ENCODE measurements at places on chromosomes 4 and X. TPM values are rescaled to one million over a fixed set of nuclear protein-coding genes. Genes with fewer than 3 reads are reported as not detected.

- H3K27ac ChIP-seq: no peak overlapping the region
- H3K4me1 ChIP-seq: no peaks in the 10 kb centered on the region
Measured at GRCh38 chr4:95549246-95550114, 707 bp upstream of the UNC5C start.

DNA sequence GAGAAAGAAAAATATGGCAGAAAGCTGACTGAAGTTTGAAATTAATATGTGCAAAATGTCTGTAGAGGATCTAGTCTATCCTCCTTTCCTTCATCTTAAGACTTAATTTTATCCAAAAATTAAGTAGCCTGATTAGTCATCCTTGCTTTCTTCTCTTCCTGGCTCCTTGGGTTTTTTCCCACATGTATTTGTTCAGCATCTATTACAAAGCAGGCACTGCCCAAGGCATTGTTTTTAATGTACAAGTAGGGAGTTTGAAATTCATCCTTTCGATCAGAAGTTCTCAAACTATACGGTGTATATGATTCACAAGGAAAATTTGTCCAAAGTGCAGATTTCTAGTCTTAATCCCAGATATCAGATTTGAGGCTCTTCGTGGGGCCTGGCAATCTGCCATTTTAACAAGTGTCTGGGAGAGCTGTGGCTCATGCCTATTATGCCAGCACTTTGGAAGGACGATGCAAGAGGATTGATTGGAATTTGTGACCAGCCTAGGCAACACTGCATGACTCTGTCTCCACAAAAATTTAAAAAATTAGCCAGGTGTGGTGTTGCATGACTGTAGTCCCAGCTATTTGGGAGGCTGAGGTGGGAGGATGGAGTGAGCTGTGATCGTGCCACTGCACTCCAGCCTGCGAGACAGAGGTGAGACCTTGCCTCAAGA lies 19.4 kb upstream of the YTHDC1 start:
- H3K4me3 ChIP-seq: no peak overlapping the region
- no peaks in the 10 kb centered on the region for H3K36me3 ChIP-seq
- 0 out of 2 replicates have a peak, but pooled peaks cover 5% of the 10 kb centered on the region for H3K4me1 ChIP-seq
- H3K27me3 ChIP-seq: no peaks in the 10 kb centered on the region
- H3K27ac ChIP-seq: no peak overlapping the region
- DNase-seq: peak; percentile 19

DNA sequence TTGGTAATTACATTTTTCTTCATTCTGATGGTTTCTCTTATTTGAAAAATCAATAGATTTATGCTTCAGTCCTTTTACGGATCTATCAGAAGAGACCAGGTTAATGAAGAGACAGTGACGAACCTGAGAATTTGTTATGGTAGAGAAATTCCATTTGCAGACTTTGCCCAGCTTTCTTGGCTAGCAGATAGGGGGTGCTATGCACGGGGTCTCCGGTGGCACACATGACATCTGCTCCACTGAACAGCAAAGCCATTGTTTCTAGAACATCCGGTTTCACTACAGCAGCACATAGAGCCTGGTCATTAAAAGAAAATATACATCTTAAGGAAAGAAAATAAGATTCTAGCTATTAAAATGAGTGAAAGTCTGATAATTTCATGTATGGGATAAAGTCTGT lies 85.1 kb downstream of the ARAP2 start:
- H3K4me3 ChIP-seq: no peak overlapping the region
- H3K4me1 ChIP-seq: no peaks in the 10 kb centered on the region
- H3K27me3 ChIP-seq: no peaks in the 10 kb centered on the region
- no peaks in the 10 kb centered on the region for H3K36me3 ChIP-seq

The LCORL gene
- total RNA-seq: 17.1 TPM

- H3K4me3 ChIP-seq: no peak overlapping the region
- no peak overlapping the region for H3K27ac ChIP-seq
- no peaks in the 10 kb centered on the region for H3K36me3 ChIP-seq
Measured at GRCh38 chr4:83556006-83556707, 20.2 kb downstream of the GPAT3 start.

All from SJCRH30 (cell line).